Activated CD4-positive, alpha-beta T cell treated with anti-CD3 and anti-CD28 coated beads, Interleukin-2, amount 50 U/mL, for 4 hours (primary cell): ENCODE measurements at places on chromosomes 1 and 21.
A peak's percentile ranks its signal among the peaks of the same experiment; 100 is the strongest.

- DNase-seq = no peak
Measured at GRCh38 chr1:23286401-23286800, 57.7 kb downstream of the HNRNPR start.

GRCh38 chr1:36516372-36517010, 33.8 kb upstream of the CSF3R start:
- DNase-seq = peak; percentile 23

- no peak for DNase-seq
Measured at GRCh38 chr21:38714999-38715398, 90.7 kb upstream of the ETS2 start.

DNA sequence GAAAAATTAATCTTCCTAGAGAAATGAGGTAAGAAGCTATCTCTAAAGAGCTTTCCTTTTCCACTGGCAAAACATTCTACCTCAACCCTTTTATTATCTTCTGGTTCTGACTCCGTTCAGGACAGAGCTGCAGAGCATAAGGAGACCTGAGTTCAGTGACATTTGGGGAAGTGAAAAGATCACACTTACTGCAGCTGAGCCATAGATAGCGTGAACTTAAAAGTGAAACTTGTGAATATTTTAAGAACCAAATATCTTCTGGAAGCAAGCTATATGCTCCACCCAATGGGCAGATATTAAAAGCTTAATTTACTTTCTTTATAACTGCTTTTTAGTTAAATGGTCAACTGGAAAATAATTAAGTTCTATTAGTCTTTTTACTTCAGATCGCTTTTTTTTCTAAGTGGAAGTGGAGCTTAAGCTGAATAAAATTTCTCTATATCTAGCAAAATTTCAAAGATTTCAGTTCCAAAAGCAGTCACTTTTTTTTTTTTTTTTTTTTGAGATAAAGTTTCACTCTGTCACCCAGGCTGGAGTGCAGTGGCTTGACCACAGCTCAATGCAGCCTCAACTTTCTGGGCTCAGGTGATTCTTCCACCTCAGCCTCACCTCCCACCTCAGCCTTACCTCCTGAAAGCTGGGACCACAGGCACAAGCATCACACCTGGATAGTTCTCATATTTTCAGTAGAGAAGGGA, 11.9 kb downstream of the PTPN22 start:
- DNase-seq = no peak

DNA sequence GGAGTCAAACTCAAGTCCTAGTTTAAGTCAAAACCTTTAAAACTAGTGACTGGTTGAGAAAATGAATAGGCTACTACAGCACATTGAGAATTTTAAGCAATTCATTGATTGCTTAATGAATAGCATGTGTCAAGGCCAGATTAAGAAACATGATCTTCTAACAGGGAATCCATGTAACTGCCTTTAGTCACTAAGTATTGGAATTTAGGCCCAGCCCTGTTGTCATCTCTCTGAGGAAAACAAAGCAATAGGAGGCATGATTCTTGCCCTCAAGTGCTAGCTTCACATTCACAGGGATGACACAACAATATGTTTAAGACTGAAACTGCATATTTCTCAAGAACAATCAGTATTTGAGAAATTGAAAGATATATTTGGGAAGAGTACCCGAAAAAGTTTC, 70.0 kb upstream of the PTGS2 start:
- DNase-seq = no peak

- DNase-seq = no peak
Measured at GRCh38 chr1:89143484-89143883, 17.6 kb upstream of the GBP2 start.

DNA sequence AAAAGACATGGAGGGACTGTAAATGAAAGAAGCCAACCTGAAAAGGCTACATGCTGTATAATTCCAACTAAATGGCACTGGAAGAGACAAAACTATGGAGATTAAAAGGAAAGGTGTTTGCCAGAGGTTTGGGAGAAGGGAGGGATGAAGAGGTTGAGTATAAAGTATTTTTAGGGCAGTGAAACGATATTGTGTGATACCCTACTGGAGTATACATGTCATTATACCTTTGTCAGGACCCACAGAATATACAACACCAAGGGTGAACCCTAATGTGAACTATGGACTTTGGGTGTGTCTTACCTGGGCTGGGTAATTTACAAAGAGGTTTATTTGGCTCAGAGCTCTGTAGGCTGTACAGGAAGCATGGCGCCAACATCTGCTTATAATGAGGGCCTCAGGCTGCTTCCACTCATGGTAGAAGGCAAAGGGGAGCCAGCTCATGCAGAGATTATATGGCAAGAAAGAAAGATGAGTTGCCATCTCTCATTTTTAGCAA, 73.4 kb downstream of the CD2 start:
- no peak for DNase-seq

- no peak for DNase-seq
Measured at GRCh38 chr1:99674115-99675064, 28.5 kb downstream of the PALMD start.

DNA sequence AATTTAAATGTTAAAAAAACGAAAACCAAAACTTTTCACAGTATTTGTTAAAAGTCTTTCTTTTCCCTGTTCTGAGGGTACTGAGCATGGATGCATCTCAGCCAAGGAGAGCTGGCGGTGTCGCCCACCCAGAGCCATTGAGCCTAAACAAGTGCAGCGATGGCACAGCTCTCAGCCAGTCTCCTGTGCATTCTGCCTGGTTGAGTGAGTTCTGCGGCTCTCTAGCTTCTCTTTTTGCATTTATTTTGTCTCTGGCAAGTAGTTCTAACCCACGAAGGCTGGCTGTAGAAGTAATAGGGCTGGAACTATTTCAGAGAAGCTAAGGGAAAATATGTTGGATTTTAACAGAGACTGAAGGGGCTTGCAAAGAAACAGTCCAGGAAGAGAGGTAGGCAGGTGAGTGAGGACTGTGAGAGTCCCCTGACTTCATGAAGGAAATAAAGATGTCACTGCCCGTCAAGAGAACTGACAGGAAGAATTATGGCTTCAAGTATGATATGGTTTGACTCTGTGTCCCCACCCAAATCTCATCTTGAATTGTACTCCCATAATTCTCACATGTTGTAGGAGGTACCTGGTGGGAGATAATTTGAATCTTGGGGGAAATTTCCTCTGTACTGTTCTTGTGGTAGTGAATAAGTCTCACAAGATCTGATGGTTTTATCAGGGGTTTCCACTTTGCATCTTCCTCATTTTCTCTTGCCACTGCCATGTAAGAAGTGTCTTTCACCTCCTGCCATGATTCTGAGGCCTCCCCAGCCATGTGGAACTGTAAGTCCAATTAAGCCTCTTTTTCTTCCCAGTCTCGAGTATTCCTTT, 35.7 kb upstream of the LIN9 start:
- no peak for DNase-seq

GRCh38 chr1:244960904-244961303, 96.6 kb upstream of the HNRNPU start:
- DNase-seq = no peak

DNA sequence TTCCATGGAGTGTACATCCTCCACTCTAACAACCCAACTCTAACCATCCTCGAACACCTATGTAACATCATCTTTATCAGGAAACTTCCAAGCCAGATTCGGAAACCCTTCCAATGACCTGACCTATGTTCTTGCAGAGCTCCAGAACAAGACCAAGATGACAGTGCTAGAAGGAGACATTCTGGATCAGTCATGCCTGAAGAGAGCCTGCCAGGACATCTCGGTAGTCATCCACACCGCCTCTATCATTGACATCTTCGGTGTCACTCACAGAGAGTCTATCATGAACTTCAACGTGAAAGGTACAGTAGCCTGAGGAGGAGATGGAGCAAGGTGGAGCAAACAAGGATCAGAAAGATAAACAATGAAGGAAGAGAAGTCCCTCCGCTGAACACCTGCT, 36.1 kb upstream of the HSD3B1 start:
- DNase-seq = no peak

DNA sequence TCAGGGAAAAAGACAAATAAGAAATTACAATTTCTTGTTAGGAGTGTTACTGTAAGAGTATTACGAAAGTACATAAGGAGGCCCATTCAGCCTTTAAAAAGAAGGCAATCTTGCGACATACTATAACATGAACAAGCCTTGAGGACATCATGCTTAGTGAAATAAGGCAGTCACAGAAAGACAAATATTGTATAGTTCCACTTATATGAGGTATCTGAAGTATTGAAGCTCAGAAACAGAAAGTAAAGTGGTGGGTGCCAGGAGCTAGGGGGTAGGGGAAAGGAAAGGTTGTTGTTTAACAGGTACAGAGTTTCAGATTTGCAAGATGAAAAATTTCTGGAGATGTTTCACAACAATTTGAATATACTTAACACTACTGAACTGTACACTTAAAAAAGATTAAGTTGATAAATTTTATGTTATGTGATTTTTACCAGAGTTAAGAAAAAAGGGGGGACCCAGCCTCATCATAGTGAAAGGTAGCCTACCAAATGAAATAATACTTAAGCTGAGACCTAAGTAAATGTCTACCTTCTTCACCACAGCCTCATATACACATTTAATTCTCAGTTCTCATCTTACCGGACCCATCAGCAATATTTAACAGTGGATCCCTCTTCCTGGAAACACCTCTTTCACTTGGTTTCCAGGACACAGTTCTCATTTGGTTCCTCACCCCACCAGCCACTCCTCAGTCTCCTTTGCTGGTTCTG, 19.5 kb downstream of the USP24 start:
- DNase-seq = no peak

DNA sequence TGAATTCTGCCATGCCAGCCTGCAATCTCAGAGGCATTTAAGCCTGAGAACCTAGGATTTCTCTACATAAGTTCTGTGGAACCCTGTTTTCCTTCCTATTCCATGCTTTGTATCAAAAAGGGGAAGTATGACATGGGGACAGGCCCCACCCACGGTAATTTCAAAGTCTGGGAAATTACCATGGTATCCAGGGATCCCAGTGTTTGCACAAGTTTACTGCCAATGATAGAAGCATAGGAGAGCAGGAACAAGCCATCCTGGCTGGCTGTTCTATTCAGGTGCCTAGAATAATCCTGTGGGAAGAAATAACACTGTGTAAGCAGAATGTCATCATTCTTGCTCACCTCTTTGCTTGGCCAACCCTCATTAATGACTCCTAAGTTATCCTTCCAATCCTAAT, 53.8 kb upstream of the ATP1B1 start:
- DNase-seq = no peak

DNA sequence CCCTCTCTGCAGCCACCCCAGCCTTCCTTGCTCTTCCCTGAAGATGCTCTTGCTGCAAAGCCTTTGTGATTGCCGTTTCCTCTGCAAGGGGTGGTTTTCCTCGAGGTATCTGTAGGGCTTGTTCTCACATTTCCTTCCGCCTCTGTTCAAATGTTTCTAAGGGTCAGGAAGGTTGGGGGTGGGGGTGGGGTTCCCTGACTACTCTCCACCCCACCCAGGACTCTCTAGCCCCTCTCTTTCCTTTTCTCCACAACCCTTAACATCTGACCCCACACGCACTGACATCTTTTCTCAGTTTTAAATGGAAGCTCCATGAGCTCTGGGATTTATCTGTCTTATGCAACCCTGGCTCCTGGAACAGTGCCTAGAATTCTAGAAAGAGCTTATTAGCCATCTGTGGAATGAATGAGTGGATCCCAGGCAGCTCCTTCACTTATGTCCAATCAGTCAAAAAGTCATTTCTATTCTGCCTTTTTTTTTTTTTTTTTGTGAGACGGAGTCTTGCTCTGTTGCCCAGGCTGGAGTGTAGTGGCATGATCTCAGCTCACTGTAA, 27.3 kb upstream of the ZNF362 start:
- DNase-seq = no peak

GRCh38 chr1:87451229-87451920, 122.7 kb downstream of the LMO4 start:
- no peak for DNase-seq

GRCh38 chr1:1797731-1798341, 19.6 kb upstream of the NADK start:
- DNase-seq = no peak

DNA sequence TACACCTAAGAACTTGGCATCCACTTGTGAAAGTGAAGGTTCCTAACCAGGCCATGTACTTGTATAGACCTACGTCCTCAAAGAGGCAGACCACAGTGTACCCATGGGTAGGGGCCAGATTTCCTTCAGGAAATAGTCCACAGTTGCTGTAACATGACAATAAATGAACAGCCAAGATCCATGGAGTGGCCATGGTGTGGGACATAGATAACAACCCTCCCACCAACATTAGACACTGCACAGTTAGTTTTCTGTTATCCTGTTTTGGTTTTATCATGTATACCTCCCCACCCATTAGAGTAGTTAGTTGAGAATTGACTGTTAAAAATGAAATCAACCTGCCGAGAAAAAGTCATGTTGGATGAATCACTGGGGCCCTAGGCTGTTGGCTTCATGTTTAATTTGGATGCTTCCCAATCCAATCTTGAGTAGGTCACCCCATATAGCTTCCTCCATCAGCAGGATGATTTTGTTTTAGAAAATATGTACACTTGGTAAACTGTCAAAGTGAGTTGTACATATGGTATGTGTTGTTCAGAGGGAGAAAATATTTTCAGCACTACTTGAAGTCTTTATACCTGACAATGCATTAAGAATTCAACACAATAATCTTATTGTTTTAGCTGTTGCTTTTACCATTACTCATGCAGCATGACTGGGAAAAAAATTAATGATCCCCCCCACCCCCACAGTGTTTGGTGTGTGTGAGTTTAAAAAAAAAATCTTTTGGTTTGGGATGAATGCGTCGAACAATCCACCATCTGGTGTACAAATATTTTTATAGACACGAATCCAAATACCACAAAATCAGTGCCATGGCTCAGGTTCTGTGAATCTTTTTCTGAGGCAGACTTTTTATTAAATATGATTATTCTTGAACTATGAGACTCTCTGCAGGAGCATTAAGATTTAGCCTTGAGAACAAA, 88.3 kb upstream of the ARHGAP29 start:
- DNase-seq = no peak

DNA sequence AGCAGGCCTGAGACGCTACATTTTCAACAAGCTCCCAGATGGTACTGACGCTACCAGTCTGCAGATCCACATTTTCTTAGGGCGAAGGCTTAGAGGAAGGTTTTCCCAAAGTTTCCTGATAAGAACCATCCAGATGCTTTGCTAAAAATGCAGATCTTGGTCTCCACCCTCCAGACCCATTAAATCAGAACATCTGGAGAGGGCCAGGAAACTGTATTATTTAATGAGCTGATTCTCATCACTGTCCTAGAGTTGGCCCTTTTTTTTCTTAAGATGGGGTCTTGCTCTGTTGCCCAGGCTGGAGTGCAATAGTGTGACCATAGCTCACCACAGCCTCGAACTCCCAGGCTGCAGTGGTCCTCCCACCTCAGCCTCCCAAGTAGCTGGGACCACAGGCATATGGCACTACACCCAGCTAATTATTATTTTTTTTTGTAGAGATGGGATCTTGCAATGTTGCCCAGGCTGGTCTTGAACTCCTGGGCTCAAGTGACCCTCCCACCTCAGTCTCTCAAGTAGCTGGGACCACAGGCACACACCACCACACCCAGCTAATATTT, 67.2 kb upstream of the EFHD2 start:
- no peak for DNase-seq

GRCh38 chr1:240732390-240732789, 120.4 kb upstream of the GREM2 start:
- DNase-seq = no peak

DNA sequence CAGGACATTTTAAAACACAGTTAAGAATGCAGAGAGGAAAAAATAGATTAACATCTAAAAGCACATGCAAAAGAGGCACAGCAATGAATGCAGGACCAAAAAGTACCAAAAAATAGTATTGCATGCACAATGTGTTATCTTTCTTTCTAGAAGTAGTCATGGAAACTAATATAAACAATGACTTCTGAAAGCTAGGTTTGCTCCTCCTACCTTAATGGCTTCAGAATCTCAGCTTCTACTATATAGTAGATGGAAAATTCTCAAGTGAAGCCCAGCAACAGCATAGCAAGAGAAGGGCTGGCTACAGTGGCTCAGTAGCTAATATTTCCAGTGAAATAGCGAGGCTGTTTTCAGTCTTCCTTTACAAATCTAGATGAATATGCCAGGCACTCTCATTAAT, 125.1 kb downstream of the CRB1 start:
- no peak for DNase-seq
